ENCODE measurements at places on chromosomes 6 and 20. TPM values are rescaled to one million over a fixed set of nuclear protein-coding genes. Genes with fewer than 3 reads are reported as not detected.

DNA sequence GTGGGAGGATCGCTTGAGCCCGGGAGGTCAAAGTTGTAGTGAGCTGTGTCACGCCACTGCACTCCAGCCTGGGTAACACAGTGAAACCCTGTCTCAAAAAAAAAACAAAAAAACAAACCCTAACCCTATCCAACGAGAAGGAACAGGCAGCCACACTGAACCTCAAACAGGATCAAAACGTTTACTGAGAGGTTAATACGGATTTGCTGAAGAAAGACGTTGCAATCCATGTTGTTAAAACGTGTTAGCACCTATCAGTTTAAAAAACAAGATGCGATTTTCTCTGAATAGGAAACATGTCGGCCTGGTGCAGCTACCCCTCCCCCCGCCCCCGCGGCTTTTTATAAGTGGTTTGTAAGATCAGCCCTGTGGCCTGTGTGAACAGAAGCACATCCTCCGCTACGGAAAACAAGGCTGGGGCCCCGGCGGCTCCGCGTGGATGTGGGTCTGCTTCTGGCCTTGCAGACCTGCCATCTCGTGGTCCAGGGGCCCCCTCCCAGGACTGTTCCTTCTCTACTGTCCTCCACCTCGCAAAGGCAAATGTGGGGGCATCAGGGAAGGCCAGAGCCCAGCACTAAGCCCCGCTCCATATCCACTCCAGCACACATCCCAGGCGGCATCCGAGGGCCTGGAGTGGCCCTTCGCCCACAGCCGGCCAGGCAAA, 11.4 kb downstream of the SLC2A4RG start:
- no peak overlapping the region for H3K27ac ChIP-seq
- H3K4me1 ChIP-seq = no peaks in the 10 kb centered on the region
- H3K4me3 ChIP-seq = no peak overlapping the region
- H3K27me3 ChIP-seq = no peaks in the 10 kb centered on the region
- no peak for DNase-seq

DNA sequence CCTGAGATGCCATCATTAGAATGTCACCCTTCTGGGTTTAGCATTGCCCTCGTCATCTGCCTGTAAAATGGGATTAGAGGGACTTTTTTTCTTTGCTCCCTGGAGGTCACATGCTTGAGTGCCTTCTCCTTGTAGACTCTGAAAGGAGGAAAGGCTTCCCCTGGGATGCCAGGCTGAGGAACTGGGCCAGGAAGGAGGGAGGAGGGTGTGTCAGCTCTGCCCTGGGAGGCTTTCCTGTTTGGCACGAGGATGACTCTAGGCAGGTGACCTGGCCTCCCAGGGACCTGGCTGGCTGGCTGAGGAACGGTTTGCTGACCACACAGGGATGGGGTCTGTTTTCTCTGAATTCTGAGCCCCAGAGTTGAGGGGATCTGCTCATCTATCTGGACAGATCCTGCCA, 137.9 kb upstream of the RNF24 start:
- H3K36me3 ChIP-seq = peaks cover 5% of the 10 kb centered on the region
- H3K4me1 ChIP-seq = peaks cover 28% of the 10 kb centered on the region
- no peak overlapping the region for H3K4me3 ChIP-seq
- peaks cover 8% of the 10 kb centered on the region for H3K27me3 ChIP-seq

Gene HLA-A
- 183 TPM for total RNA-seq

Gene RSPH4A
- total RNA-seq = 4.4 TPM

Gene PROCR
- 5.8 TPM for total RNA-seq

DNA sequence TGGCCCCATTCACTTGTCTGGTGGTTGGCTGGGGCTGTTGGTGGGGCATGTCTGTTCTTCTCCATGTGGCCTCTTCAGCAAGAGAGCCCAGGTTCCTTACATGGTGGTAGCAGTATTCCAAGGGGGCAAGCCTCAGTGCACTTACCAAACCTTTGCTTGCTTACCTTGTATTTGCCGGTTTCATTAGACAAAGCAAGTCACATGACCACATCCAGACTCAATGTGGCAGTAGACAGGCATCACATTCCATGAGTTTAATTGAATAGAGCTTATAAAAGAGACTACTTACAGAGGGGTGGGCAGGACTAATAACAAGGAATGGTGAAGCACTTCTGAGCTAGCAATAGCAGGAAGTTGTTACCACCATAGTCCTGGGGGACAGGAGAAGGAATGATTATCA, 78.6 kb downstream of the SNAP25 start:
- H3K27ac ChIP-seq = no peak overlapping the region
- no peak overlapping the region for H3K4me3 ChIP-seq
- H3K27me3 ChIP-seq = no peaks in the 10 kb centered on the region
- no peaks in the 10 kb centered on the region for H3K4me1 ChIP-seq
- no peaks in the 10 kb centered on the region for H3K36me3 ChIP-seq
- DNase-seq = no peak

GRCh38 chr6:49342410-49342809, 120.6 kb downstream of the MMUT start:
- no peak overlapping the region for H3K27ac ChIP-seq
- H3K4me1 ChIP-seq = no peaks in the 10 kb centered on the region
- DNase-seq = no peak
- H3K27me3 ChIP-seq = no peaks in the 10 kb centered on the region

Gene SLA2
- not detected for total RNA-seq

DNA sequence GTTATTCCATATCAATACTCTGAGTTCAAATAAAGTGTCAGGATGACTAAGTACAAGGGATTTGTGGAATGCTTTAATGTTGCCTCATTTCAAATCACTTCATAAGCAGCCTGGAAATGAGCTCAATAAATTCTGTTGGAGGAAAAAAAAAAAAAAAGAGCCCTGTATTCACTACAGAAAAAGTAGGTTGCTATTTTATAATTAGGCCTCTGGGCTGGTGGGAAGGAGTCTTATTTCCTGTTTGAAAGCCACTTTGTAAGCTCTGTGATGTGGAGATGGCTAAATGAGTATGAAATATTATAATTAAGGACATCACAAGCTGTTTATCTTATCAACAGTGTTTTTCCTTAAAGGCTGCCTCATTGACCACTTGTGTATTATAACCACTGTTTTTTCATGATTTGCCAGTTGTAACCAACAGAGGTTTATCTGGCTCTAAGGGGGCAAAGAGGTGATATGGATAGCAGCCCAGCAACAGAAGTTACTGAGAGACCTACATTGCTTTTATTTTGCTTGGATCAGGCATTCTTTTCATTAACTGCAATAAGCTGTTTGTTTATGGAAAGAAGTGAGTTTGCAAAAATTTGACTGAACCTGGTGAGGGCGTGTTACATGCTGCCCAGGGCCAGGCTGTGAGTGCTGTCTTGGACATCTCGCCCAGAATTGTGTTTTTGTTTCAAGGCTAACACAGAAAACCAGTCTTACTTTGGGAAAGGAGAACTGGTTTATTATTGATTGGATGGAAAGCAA, 563.3 kb upstream of the MAP3K7 start:
- no peaks in the 10 kb centered on the region for H3K36me3 ChIP-seq
- peaks cover 34% of the 10 kb centered on the region for H3K4me1 ChIP-seq
- H3K4me3 ChIP-seq = peak overlapping the region; percentile 48
- no peak for DNase-seq

All from type B pancreatic cell (in vitro differentiated cells).